ENCODE measurements at places on chromosomes 1 and 21.
A peak's percentile ranks its signal among the peaks of the same experiment; 100 is the strongest.

GRCh38 chr1:148352470-148353053 is 130.5 kb downstream of the PPIAL4G start:
- no peak for DNase-seq

- DNase-seq = no peak
Measured at GRCh38 chr1:61058483-61059245, 23.7 kb upstream of the NFIA start.

DNA sequence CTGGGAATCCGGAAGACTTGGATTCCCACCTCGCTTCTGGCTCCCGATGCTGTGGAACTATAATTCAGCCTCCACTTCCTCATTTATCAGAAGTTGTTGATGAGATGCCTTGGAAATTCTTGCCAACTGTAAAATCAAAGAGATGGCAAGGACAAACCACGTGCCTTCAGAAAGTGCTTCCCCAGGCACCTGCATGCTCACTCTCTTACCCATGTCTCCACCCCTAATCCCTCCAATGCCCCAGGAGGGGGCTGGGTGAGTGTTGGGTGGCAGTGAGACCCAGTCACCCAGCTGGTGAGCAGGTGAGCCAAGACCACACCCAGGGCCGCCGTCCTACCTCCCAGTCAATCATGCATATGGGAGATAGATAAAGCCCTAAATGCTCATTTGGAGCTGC is 160.8 kb downstream of the PSMG1 start:
- no peak for DNase-seq

- peak; percentile 98 for DNase-seq
Measured at GRCh38 chr1:165630629-165631341, at the start of gene MGST3. Gene MGST3, plus strand, starts transcription at chr1:165631234. Its CDS starts 18,614 bp downstream, at chr1:165649848.

DNA sequence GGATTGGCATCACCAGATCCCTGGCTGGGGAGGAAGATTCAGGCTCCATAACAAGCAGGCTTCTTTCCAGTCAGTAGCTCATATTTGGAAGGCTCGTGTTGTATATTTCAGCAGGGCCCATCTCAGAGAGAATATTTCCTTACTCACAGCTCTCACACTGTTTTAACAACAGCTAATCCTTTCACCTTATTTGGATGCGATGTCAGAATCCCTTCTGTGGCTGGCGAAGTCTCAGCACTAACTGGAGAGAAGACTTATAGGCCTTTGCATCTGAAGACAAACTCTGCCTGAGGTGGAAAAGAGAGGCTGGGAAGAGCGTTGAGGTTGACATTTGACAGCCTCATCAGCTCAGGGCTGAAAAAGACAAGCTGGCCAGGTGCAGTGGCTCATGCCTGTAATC is 47.2 kb upstream of the CAPZB start:
- no peak for DNase-seq

- no peak for DNase-seq
Measured at GRCh38 chr1:44526295-44527073, 121.4 kb downstream of the RNF220 start.

GRCh38 chr1:7781923-7782495 is 2.1 kb upstream of the PER3 start:
- no peak for DNase-seq

DNA sequence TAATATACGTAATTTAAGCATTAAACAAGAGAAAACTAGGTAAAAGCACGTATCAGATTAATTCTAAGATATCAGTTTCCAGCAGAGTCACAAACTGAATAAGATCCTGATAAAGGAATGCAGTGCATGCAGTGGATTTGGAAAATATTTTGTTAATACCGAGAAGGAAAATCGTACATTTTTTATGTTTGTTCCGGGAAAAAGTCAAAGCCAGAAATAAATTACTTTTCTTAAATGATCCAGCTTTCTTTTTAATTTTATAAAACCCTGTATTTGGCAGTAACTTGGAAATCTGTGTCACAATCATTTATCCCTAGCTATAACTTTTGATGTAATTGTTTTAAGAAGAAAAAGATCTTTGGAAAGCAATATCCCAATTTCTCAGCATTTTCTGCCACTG is 955 bp downstream of the PALMD start:
- DNase-seq = no peak

GRCh38 chr1:46446646-46447498 is 42.8 kb upstream of the DMBX1 start:
- DNase-seq = peak; percentile 75
